ENCODE measurements at places on chromosomes 1 and 21.
A peak's percentile ranks its signal among the peaks of the same experiment; 100 is the strongest.

DNA sequence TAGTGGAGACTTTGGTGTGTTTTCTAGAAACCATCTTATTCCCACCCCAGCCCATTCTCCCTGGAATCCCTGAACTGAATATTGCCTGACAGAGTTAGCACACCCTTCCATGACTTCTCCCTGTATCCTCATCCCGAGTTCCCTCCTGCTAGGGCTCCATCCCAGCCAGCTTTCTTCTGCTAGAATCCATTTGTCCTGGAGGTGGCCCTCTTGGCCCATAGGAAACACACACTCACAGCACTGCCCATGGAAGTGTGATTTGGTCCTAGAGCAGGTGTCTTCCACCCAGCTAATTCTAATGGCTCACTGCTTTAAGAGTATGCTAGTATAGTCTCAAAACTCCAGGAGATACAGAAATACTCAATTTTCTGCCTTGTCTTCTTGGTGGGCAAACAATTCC lies 4.1 kb downstream of the KRTAP15-1 start:
- no peak for DNase-seq

DNA sequence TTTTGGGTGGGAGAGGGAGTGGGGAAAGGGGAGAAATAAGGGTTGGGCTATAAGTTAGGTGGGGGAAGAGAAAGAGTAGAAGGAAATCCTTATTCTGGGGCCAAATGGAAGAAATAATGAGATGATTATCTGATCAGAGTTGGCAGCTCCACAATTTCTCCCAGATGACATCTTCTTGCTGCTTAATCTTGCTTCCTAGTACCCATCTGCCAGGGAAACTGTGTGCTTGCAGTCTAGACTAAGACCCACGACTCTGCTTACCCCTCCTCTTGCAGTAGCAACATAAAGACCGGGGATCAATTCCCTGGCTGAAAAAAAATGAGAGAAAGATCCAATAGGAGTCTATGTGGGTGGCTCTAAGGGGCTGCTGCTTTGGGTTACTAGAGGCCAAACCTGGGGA lies 95.6 kb downstream of the PAPPA2 start:
- DNase-seq, result no peak

DNA sequence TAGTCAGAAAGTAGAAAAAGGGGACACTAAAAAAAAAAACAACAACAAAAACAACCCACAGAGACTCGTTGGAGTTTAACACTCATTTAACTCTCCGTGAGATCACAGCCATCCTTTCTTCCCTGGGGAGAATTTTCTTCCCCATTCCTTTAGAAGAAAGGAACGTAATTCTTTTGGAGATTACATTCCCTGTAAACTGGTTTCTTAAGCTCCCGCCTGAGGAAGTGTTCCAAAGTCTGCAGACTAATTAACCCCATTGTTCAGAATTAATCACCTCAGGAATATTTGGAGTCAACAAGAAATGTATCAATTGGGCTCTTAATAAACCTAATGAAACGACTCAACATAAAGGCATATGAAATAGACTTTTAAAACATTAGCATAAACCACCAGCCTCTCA lies 228.2 kb upstream of the CSF3R start:
- no peak for DNase-seq

DNA sequence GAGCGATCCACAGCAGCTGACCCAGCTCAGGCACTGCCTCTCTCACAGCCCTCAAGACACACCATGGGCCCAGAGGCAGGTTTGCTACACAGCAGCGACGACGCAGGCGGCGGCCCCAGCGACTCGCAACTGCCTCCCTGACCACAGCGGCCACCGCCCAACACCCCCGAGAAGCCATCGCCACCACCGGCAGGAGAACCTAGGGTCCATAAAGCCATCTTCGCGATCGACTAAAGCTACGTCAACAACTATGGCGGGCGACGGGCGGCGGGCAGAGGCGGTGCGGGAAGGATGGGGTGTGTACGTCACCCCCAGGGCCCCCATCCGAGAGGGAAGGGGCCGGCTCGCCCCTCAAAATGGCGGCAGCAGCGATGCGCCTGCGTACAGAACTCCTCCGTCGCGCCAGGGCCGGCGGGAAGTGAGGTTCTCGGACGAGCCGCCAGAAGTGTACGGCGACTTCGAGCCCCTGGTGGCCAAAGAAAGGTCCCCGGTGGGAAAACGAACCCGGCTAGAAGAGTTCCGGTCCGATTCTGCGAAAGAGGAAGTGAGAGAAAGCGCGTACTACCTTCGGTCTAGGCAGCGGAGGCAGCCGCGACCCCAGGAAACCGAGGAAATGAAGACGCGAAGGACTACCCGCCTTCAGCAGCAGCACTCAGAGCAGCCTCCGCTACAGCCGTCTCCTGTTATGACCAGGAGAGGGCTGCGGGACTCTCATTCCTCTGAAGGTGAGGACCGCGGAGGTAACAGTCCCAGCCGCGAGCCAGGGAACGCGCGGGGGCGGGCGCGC lies at the start of gene TOR1AIP1:
Gene TOR1AIP1 (plus strand): TSS at position 33 of the 787 bp plus-strand sequence. CDS start 218 bp downstream, at position 251.
- peak; percentile 97 for DNase-seq

GRCh38 chr1:157157501-157158190 lies 19.5 kb upstream of the ETV3 start:
- DNase-seq, result no peak

- peak; percentile 41 for DNase-seq
Measured at GRCh38 chr21:20882462-20883407, 115.5 kb upstream of the NCAM2 start.

- no peak for DNase-seq
Measured at GRCh38 chr1:175338387-175339135, 146.0 kb upstream of the KIAA0040 start.

- DNase-seq, result no peak
Measured at GRCh38 chr1:199751962-199752687, 275.4 kb upstream of the NR5A2 start.

- DNase-seq, result no peak
Measured at GRCh38 chr1:167544447-167545093, 9.0 kb downstream of the CREG1 start.

GRCh38 chr1:113551728-113552127 lies 161.4 kb downstream of the MAGI3 start:
- DNase-seq, result no peak

DNA sequence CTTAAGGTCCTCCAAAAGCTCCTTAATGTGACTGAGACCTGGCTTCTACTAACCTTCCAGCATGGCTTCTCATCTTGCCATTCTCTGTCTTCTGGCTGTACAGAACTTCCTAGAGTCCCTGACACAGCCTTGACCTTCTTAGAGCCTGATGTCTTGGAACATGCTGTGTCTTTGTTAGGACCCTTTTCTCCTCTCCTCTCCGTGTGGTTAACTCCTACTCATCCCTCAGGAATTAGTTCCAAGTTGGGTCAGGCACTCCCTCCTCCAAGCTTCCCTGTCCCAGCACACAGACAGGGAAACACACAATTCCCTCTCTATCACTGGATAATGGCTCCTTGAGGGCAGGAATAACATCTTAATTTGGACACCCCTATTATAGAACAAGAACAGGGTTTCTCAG lies 275.4 kb upstream of the USP24 start:
- DNase-seq, result no peak

- no peak for DNase-seq
Measured at GRCh38 chr1:43054961-43055360, 96.3 kb upstream of the SLC2A1 start.

DNA sequence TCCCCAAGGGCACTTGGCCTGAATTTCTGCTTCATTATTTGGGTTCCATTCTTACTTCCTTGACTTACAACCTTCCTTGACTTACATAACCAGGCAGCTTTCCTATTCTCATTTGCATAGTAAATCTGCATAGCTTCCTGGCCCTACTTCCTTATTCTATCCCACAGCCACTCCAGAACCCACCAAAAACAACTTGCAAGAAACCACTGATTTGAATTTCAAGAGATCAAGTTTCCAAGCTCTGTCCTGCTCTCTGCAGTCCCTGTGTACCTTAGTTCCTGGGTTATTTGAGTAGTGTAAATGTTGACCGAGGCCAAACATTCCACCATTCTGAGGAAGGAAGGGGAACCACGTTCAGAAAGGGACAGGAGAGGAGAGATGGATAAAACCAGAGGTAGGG lies 603.3 kb downstream of the PTPRC start:
- DNase-seq, result no peak

GRCh38 chr1:200367841-200368534 lies 41.8 kb downstream of the ZNF281 start:
- no peak for DNase-seq

DNA sequence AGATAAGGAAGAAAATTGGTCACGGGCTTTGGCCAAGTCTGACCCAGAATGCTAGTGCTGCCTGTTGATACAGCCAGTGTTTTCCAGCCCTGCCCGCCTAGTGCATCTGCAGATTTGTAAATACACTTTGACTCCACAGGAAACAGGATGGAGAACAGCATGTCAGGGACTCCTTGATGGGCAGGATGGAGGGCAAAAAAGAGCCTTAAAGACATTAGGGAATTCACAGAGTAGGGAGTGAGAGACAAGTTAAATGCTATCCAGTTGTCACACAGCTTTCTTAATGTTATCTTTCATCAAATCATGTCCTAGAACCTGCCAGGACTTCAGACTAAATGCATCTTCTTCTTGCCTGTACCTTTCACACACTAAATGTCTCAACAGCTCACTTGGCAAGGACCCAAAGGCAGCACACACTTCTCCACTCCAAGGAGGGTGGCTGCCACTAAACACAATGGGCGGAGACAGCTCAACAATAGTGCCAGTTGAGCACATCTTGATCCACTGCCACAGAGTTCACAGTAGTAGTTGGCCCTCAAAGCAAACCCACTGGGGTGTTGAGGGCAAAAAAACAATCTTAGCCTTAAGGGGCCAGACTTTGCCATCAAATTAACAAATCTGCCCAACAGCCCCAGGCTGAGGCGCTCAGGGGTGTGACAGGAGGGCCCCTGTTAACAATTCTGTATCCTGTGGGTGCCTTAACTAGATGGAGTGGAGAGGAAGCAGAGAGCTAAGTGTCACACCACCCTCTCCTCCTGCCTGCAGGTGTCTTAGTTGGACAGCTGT lies 2.7 kb downstream of the HIVEP3 start:
- no peak for DNase-seq

DNA sequence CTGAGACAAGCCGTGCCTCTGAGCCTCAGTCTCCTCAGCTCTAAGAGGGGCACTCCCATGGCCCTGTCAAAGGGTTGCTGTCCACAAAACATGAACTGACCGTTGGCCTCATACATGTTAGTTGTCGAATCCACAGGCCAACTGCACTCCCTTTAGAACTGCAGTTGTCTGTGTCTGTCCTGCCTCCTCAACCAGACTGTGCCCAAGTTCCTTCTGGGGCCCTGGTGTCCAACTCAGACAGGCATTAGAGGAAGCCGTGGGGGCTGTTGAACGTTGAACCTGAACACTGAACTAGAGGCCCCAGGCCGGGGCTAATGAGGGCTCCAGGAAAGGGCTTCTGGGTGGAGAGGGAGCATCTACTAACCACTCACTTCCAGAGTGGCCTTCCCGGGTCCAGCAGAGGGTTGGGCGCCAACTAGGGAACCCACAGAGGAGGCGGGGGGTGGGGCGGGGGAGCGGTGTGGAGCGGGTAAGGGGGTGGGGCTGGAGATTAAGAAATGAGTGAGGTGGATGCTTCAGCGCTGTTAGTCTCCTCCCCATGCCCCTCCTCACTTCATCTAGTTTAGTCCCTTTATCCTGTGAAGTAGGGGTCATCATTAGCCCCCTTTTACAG lies at the start of gene RAB42:
Gene RAB42 (plus strand): TSS at position 558 of the 613 bp plus-strand sequence. CDS start 247 bp downstream, outside the sequence.
- no peak for DNase-seq

- no peak for DNase-seq
Measured at GRCh38 chr1:118878661-118879060, 109.5 kb downstream of the TBX15 start.

GRCh38 chr1:87106144-87106543 lies 191.7 kb downstream of the HS2ST1 start:
- no peak for DNase-seq

DNA sequence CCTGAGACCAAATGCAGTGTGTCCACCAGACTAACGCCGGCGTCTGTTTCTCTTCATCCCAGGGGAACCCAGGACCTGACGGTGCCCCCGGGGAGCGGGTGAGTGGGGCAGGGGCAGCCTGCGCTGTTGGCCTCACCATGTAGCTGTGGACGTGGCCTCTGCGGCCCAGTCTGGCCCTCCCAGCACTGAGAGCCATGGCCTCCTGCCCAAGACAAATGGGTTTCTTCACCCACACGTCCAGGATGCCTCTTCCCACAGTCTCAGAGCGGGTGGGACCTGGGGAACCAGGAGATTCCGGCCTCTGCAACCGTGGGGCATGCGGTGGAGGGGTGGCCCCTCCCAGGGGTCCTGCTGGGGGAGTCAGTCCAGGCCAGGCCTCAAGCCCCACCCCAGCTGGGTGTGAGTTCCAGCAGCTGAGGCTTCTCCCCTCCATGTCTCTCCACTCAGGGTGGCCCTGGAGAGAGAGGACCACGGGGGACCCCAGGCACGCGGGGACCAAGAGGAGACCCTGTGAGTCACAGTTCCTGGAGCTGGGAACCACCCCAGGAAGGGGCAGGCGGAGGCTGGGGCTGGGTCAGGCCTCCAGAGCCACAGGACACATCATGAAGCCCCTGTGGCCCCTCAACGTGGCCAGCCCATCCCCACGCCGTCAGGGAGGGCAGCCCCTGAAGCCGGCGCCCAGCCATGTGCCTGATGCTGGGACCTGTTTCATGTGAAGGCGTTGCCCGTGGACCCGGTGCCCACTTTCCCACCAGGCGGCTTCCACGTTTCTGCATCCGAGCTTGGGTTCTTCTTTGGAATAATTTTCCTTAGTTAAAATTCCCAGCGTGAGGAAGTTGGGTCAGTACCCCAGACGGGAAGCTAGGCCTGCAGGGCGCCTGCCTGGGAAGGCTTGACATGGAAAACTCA lies 11.0 kb downstream of the COL6A1 start:
- DNase-seq, result no peak

DNA sequence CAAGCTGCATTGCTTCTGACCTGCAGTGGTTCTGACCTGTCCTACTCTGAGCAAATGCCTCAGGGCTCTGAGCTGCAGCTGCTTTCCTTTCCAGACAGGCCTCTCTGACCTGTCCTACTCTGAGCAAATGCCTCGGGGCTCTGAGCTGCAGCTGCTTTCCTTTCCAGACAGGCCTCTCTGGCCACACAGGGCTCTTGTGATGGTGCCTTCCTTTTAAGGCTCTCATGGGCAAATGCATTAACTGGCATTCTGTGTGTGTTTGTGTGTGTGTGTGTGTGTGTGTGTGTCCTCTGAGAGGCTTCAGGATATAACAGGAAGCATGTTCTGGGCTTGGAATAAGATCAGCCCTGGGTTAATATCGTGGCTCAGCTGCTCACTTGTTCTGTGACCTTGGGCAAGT lies 131.3 kb downstream of the NTPCR start:
- DNase-seq, result no peak

DNA sequence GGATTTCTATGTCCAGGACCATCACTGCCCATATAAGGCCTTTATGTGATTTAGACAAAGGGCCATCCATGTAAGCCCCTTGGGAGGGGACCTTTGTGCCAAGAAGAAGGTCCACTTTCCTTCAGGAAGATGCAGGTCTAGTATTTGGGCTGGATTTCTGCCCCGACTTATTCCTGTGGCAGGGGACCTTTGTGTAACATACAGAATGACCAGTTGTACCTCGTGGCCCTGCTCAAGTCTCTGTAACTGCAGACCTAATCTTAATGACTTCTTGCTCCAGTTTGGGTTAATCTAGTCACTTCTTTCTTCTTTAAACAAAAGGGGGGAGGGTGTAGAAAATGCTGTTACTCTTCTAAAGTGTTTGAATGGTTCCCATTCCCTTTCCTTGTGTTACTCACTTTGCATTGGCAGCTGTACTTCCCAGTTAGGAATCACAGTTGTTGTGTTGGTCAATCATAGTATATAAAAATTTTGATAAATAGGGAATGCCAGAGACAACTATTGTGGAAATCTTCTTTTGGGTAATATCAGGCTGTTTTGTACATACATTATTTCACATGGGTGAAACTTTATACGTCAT lies 54.2 kb downstream of the MIGA1 start:
- DNase-seq, result no peak

- DNase-seq, result no peak
Measured at GRCh38 chr1:248913933-248914332, 7.9 kb downstream of the PGBD2 start.

Measured in NCI-H1694 treated with DMSO at 0.1 percent for 48 hours (cell line).